ENCODE measurements at places on chromosomes 6 and 20.

- DNase-seq, result no peak
Observed at GRCh38 chr6:41074692-41075436, 2.1 kb downstream of the NFYA start.

GRCh38 chr6:56595490-56596122 is 47.1 kb downstream of the DST start:
- peak; percentile 17 for DNase-seq

DNA sequence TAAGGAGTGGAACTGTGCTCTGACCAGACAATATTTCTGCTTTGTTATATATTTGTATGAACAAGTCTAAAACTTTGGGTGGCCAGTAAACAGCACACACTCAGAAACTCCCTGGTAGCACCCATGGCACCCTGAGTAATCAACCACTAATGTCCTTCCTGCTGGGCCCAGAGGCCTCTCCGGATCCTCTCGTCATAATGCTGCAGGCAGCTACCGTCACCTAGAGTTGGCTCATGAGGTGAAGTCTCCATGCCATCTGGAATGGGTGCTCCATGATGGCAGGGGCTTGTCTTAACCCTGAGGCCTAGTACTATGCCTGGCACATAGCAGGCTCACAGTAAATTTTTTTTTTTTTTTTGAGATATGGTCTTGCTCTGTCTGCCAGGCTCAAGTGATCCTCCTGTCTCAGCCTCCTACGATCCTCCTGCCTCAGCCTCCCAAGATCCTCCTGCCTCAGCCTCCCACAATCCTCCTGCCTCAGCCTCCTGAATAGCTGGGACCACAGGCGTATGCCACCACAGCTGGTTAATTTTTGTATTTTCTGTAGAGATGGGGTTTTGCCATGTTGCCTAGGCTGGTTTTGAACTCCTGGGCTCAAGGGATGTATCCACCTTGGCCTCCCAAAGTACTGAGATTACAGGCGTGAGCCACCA is 3.0 kb upstream of the SDCBP2 start:
- no peak for DNase-seq

DNA sequence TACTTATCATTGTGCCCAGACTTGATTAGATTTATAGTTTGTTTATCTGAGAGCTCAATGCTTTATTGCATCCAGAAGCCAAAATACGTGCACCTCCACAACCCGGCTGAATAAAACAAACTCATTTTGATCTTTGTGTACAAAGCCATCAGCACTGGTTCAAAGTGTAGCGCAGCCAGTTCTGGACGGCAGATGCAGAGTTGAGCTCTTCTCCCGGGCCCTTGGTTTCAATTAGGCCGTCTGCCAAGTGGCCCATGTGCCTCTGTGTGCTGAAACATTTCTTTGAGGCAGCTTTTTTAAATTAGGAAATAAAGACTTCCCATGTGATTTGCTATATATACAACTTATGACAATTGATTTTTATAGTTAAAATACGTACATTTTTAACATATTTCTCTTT is 96.2 kb upstream of the RSPO3 start:
- peak; percentile 30 for DNase-seq

DNA sequence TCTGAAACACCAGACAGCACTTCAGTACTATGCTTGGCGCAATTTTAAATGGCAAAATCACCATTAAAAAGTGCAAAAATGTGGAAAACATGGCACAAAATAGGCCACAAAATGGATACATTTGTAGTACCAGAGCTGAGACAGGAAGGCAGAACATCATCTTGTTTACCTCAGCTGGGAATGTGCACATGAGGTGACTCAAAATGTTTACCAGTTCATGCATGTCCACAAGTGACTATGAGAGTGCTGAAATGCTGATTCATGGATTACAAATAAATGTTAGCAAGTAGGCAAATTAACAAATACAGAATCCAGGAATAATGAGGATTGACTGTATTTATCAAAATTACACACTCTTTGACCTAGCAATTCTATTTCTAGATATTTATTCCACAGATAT is 201.6 kb downstream of the ISM1 start:
- DNase-seq, result no peak

DNA sequence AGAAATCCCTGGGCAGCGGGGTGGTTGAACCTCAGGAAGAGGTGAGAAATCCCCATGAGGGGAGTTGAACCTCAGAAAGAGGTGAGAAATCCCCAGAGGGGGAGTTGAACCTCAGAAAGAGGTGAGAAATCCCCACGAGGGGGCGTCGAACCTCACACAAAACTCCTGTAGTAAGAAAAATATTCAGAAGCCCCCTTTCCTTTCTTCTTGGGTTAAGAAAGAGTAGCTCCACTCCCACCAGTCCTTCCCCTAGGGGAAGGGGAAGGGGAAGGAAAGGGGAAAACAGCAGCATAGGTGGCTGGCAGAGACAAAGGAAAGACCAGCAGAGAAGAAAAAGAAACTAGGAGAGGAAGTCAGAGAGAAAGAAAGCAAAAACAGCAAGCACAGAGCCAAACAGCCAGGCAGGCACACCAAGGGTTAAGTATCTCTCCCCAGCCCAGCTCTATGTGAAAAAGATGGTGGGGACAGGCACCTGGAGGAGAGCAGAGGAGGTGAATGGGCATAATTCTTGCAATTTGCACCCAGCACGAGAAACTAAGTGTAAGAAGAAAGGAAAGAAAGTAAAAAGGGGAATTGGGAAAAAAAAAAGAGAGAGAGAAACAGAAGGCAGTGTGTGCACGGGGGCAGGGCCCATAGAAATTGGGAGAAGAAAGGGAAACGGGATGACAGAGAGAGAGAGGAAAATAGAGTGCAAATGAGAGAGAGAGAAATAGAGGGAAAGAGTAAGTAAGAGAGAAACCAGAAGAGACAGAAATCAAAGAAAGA is 88.2 kb downstream of the PLG start:
- DNase-seq, result peak; percentile 17

DNA sequence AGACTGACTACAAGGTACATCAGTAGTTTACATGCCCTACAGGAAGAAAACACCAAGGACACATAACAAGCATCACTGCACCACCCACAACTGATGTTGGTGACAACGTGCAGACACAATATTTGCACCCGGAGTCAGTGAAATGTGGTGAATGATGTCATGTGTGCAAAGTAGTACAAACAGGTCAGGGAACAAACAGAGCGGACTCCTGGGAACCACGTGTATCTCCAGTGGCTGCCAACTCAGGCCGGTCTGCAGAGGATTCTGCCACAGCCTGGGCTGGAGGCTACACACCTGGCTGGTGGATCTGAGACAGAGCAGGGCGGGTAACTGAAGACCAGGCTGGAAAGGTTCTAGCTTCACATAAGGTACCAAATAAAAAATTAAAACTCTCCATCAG is 28.2 kb upstream of the RPS6KA2 start:
- DNase-seq, result no peak

- no peak for DNase-seq
Observed at GRCh38 chr6:107607116-107607515, 117.2 kb downstream of the SOBP start.

DNA sequence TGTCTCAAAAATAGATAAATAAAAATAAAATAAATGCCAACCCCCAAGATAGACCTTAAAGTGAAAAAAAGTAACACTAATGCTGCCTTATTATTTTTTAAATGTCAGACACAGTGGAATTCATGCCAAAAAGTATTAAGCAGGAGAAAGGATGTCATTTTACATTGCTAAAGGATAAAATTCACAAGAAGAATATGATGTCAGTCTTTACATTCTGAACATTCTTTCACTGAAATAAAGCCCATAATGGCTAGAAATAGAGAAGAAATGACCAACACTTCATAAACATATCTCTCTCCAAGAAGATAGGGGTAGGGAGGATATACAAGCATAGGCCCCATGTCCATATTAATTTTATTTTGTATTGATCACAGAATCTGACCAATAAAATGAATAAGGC is 47.4 kb downstream of the SLC23A2 start:
- DNase-seq, result no peak

- DNase-seq, result no peak
Observed at GRCh38 chr20:5353624-5354496, 37.1 kb upstream of the PROKR2 start.

DNA sequence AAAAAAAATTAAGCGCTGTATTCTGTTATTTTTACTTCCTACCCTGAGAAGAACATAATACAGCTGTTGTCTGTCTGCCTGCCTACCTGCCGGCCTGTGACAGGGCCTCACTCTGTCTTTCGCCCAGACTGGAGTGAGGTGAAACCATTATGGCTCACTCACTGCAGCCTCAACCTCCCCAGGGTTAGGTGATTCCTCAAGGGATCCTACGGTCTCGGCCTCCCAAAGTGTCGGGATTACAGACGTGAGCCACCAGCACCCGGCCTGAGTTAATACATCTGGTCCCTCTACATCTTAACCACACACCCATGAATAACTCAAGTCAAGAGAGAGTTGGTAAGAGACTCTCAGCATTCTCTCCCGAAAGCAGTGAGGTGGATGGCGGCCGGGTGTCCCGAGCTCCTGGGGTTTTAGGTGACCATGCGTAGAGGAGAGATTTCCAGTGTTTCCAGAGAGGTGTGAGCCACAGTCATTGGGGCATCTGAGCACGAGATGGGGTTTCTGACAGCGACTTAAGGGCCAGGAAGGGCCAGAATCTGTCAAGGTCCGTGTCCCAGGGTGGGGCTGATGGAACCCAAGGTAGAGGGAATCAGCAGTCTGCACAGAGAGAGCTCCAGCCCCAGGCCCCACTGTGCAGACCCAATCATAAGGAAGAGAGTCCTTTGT is 1954.4 kb upstream of the DEFB115 start:
- no peak for DNase-seq

DNA sequence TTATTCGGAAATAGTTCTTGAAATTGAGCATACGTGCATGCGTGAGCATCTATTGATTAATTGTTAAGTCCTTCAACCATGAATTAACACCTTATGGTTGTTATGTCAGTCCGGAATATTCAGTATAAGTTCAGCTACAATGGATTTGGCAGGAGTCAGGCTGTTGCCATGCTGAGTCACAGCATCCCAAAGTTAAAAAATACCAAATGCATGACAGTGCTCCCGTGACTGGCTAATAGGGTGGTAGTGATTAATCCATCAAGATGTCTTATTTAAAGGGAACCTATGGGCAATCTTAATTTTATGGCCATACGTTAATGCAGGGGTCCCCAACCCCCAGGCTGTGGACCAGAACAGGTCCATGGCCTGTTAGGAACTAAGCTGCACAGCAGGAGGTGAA is 10.5 kb downstream of the RAE1 start:
- DNase-seq, result no peak

DNA sequence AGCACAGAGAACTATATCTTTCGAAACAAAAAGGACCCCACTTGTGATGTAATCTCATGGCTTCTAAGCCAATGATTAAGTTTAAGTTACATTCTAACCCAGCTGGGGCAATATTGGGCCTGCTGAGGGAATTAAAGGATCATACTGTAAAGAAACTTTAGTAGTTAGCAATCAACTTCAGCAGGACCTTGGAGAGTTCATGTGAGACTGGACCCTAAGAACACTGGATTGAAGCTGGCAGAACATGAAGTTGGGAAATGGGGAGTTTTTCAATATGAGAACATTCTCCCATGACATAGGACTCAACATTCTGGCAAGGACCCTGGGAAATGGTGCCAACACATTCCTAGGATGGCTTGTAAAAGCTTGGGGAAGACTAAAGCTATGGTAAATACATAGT is 516.2 kb downstream of the PKHD1 start:
- no peak for DNase-seq

- no peak for DNase-seq
Observed at GRCh38 chr6:11810854-11811643, 32.4 kb upstream of the ADTRP start.

GRCh38 chr6:20657274-20657800 is 123.1 kb downstream of the CDKAL1 start:
- DNase-seq, result peak; percentile 36

DNA sequence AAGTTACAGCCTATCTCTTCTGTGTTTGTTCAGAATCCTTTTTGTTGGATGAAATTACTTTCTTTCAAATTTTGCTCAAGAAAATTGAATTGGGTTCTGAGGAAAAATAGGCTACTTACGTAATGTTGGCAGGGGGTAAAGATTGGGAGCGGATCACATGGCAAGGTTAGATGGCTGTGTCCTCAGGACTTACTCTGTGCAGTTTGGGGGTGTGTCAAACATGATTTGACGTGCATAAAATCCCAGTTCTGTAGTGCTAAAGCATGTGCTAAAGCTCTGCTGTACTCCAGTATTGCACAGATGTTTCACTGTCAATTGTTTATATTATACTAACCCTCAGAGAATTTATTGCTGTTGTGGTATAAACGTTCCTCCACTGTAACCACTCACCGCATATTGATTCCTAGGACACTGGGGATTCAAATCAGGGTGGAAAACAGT is 2.6 kb downstream of the NT5E start:
- no peak for DNase-seq

- no peak for DNase-seq
Observed at GRCh38 chr6:158004701-158005095, 23.0 kb downstream of the SYNJ2 start.

DNA sequence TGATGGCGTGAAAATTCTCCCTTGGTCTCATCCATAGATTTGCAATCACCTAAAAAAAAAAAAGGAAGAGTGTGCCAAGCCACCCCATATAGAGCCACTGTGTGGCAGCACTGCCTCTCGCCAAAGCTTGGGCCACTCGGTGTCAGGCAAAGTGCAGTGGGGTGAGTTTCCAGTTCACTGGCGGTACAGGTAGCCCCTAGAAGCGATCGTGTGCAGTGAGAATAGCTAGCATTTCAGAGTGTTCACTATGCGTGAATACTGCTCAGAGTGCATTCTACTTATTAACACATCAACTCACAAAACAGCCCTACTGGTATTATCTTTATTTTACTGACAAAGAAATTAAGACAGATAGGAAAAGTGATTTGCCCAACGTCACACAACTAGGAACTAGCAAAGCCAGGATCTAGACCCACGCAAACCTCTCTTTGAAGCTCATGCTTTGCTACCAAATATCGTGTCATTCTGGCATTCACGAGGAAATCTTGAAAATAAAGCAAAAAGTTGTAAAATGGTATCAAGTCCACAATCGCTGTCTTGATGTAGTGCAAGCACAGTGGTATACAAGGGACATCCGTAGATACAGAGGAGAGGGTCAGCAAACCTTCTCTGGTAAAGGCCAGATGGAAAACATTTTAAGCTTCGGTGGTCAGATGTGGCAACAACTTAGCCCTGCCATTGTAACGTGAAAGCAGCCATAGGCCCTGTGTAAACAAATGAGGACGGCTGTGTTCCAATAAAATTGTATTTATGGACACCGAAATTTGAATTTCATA is 10.4 kb upstream of the GCNT2 start:
- peak; percentile 2 for DNase-seq

GRCh38 chr6:25882051-25882496 is 8.0 kb upstream of the SLC17A3 start:
- DNase-seq, result no peak

- peak; percentile 24 for DNase-seq
Observed at GRCh38 chr6:52663120-52663935, 7.6 kb upstream of the TMEM14A start.

GRCh38 chr6:142481466-142481865 is 179.7 kb downstream of the ADGRG6 start:
- no peak for DNase-seq

DNA sequence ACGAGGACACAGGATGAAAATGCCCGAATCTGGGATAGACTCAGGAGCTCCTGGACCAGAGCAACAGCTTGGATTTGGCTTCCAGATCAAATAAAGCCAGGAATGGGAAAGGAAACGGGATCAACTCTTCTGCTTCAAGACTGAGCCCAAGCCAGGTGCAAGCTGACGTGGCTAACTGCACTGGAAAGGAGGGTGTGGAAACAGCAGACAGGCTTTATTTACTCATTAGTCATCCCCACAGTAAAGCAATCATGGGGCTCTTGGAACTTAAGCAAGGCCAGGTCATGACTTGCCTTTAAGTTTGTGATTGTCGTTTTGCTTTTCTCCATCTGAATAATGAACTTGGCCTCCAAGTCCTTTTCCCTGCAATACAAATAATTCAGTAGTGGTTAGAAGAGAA is 45.2 kb downstream of the KIF16B start:
- no peak for DNase-seq

- DNase-seq, result no peak
Observed at GRCh38 chr6:28208111-28208659, 16.9 kb upstream of the ZSCAN9 start.
